ENCODE measurements at places on chromosomes 12 and 14. TPM values are rescaled to one million over a fixed set of nuclear protein-coding genes. Genes with fewer than 3 reads are reported as not detected.

DNA sequence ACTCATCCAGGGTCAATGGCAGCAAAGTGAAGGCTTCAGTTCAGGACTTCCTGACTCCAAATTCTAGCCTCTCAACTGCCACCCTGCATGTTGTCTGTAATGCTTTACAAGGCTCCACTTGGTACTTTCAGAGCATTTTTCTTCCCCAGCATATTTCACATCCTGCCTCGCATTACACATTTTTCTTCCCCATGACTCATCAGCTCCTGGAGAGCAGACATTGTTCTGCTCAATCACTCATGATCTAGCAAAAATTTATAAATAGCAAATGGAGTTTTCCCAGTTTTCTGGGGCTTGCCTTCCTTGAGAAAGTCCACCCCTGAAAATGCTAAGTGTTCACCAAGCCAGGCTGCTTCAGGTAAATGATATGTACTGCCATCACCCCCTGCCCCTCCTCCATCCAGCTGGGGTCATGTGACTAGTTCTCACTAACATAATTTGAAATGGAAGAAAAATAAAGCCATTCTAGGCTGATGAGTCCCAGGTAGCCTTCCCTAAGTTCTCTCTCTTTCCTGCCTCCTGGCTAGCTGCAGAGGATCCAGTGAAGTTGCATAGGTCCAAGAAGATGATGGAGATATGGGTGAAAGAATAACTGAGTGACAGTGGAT lies 69.4 kb downstream of the ARMH4 start:
- no peak for DNase-seq

DNA sequence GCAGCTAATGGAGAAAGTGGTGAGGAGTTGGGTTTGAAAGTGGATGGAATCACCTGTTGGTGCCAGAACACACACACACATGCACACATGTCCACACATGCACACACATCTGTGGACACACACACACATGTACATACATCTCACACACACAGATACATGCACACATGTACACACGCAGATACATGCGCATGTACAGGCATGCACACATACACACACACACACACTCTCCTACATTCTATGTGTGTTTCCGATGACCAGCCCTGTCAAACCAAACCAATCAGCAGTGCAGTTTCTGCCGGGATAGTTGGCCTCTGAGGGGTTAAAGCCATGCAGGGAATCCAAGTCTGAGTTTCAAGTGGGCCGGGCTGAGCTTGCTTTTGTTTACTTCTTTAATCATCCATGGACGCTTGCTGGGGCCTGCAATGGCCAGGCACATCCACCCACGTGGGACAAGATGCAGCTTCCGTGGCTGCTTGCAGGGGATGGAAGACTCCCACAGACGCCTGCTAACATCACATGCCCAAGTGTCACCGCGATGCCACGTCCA lies 52.5 kb downstream of the GALNT9 start:
- no peak for DNase-seq

The TAS2R46 gene
- 0.09 TPM for polyA plus RNA-seq

DNA sequence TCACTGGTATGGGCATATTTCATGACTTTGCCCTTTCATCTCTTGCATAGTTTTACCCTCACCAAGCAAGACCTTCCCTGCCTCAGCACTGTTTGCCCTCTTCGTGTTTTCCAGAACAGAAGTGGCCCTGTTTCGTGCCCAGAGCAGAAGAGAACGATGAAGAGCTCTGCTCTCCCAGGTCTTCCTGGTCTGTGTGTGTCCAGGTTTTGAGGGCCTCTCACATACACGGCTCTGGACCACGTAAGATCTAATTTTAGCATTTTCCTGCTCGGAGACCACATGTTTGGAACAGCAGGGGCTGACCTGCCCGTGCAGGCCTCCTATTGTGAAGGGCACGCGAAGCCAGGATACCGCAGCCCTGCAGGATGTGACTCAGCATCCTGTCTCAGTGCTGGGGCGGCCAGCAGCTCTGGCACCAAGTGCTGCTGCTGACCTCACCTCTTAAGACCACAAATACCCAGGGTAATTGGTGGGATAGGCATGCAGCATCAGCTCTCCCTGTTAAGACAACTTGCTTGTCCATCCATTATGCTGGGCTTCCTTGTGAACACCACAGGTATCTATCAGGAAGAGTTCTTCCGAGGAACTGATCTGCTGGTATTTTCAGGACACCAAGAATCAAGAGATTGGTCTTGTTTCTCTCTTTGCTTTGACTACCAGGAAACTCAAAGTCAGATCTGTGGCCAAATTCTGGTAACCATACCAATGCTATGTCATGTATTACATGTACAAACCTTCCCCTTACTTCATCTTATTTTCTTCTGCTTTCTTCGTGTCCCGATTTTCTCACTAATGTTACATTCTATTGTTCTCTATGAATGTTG lies 19.0 kb downstream of the SSH1 start:
- DNase-seq = no peak

The STRAP gene
- 213 TPM for polyA plus RNA-seq

GRCh38 chr12:56585098-56585497 lies 45.0 kb downstream of the BAZ2A start:
- no peak for DNase-seq

The UBE3B gene
- polyA plus RNA-seq = 29.6 TPM

The HOXC12 gene
- polyA plus RNA-seq = not detected

DNA sequence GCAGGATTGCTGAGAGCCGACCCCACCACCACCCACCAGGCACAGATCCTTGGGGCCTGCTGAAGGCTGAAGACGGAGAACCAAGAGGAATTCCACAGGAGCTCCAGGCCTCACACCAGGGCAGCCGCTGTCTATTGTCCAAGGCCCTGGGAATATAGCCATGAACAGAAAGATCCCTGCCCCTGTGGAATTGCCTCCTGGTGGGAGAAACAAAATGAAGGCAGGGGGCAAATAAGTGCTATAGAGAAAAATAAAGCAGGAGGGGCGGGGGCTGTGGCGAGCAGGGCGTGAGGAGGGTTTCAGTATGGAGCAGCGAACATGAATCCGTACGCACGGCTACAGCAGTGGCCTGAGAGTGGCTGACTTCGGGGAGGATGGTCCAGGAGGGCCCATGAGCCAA lies 96.1 kb downstream of the EML1 start:
- DNase-seq = no peak

All from right renal pelvis (tissue), 4 donors.